Activated CD4-positive, alpha-beta T cell treated with anti-CD3 and anti-CD28 coated beads for 1 hour (primary cell): ENCODE measurements at places on chromosomes 16 and 17.

DNA sequence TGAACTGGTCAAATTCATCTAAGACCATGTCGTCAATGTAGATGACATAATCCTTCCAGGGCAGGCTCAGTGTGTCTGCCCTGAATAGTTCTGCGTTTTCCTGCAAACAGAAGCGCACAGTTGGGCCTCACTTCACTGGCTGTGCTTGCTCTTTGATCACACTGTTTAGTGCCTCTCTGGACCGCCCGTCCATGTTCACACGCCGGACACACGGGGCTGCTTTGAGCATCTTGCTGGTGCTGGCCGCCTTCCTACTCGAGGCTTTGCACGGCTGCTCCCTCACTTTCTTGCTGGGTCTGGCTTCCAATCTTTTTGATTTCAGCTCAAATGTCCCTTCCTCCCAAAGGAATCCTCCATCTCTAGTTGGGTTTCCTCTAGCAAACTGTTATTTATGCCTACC, 37.4 kb downstream of the DNAH17 start:
- DNase-seq: no peak

DNA sequence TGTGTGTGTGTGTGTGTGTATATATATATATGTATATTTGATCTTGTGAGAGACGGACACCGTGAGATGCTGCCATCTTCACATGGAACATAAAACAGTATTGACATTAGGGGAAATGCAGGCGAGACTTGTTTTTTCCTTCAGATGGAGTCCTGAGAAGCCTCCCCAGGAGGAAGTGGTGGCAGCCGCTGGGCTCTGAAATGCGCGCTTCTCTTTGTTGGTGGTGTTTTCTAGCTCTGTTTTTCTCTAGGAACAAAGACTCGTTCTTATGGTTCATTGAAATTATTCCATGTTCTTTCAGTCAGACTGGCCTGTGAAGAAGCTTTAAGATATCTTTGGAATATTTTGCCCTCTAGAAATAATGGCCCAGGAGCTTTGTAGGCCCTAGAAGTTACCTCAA, 32.9 kb downstream of the SNX29 start:
- DNase-seq: no peak

DNA sequence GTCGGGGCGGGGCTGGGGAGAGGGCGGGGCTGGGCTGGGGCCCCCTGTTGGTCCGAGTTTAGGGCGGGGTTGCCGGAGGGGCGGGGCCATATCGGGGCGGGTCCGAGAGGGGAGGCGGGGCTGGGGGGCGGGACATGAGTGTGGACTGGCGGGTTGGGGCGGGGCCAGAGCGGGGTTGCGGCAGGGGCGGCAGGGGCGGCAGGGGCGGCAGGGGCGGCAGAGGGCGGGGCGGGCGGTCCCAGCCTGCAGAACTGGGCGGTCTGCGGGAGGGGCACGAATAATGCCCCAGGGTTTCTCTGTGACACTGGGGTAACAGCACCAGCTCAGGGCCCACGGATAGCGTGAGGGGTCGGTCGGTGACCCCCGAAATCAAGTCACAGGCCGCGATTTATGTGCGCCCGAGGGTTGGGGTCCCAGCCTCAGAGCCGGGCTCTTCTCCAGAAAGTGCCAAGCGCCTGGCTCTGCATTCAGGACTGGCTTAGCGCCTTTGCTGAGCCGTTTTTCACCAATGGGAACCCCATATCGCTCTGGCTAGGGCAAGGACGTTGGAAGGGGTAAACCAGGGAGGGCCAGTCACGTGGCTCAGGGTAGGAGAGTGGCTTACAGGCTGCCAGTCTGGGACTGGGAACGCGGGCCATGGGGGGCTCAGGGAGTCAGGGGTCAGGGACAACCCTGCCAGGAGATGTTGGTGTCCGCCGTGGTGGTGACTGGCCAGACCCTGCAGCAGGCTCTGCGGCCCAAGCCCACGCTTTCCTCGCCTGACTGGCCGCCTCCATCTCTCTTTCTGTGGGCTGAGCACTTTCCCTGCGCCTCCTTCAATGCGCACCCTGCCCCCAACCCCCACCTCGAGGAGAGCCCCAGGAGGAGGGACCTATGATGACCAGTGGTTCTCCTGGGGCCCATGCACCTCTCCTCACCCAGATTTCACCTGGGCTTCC, 1.2 kb upstream of the METTL26 start:
- peak; percentile 79 for DNase-seq

DNA sequence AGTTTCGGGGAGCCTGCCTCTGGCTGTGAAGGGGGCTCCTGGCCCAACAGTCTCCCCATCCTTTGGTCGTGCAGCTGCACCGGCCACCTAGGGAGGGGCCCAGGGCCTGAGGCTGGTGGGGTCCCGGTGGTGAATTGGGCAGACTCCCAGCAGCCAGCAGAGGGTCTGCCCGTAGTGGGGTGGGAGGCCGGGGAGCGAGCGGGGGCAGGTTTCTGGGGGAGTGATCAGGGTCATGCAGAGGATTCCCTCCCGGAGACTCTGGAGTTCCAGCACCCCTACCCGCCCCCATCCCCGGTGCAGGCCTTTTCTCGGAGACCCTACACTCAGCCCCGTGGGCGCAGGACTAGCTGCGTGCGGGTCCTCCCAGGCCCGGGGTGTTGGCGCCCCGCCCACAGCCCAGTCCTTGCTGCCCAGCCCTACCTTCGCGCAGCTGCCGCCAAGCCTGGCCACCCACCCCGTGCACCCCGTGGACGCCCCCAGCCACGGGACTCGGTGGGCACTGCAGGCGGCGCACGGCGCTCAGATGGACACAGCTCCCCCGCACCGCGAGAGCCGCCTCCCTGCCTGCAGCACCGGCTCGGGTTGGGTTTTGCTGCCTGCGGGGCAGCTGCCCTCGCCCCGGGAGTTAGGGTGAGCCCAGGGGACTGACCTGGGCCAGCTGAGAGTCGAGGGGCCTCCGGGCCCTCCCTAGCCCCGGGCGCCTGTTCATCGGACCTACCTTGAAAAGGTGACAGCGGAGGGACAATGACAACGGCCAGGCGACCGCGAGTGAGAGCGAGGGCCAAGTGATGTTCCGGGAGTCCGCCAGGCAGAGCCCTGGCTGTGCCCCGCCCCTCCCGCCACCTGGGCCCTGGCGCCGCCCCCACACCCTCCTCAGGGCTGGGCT, at the start of gene GNG13:
GNG13 (minus strand) TSS at position 787 of the 886 bp plus-strand sequence. CDS start 1,657 bp downstream, outside the sequence.
- no peak for DNase-seq

GRCh38 chr16:27450196-27450549, 48.2 kb downstream of the IL21R start:
- no peak for DNase-seq

GRCh38 chr17:59001158-59001814, 105.4 kb downstream of the TRIM37 start:
- DNase-seq: peak; percentile 48

- DNase-seq: no peak
Measured at GRCh38 chr16:85781695-85782370, 17.5 kb downstream of the EMC8 start.

DNA sequence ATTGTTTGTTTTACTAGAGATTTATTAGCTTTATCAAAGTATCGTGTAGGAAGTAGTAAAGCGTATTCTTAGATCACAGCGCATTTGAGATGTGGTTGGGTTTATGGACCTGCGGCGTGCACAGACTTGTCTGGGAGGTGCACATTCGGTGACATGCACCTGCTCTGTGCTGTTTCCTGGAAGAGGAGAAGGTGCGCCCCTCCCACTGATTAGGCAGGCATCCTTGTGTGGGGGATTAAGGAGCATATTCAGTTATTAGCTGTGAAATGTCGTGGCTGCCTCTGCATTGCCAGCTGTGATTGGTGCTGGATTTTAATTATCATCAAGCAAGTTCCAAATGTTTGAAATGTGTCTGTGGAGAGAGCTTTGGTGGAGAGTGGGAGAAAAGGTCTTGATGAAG, 903.8 kb upstream of the RBFOX1 start:
- DNase-seq: no peak

- DNase-seq: no peak
Measured at GRCh38 chr16:82146957-82147356, 23.1 kb downstream of the MPHOSPH6 start.

DNA sequence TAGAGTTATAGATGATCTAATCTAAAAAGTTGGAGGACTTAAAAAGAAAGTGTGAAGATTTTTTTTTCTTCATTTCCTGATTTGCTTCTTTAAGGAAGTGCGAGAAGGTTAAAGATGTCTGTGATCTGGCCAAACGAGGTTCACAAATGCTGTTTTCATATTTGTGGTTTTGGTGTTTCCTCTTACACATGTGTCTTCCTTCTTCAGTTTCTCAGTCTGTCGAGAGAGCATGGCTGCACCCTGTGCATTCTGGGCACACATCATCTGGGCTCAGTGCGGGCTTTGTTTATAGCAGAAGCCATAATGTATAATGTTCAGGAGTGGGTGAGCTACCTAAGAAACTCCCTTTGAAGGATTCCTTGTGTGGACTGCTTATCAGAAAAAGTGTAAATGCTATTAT, 260.4 kb upstream of the TBX2 start:
- DNase-seq: peak; percentile 16

- DNase-seq: no peak
Measured at GRCh38 chr16:2195322-2196161, 863 bp downstream of the CASKIN1 start.

- no peak for DNase-seq
Measured at GRCh38 chr17:29390851-29391631, 878 bp downstream of the TAOK1 start.

- no peak for DNase-seq
Measured at GRCh38 chr17:66357037-66357436, 54.6 kb downstream of the PRKCA start.

DNA sequence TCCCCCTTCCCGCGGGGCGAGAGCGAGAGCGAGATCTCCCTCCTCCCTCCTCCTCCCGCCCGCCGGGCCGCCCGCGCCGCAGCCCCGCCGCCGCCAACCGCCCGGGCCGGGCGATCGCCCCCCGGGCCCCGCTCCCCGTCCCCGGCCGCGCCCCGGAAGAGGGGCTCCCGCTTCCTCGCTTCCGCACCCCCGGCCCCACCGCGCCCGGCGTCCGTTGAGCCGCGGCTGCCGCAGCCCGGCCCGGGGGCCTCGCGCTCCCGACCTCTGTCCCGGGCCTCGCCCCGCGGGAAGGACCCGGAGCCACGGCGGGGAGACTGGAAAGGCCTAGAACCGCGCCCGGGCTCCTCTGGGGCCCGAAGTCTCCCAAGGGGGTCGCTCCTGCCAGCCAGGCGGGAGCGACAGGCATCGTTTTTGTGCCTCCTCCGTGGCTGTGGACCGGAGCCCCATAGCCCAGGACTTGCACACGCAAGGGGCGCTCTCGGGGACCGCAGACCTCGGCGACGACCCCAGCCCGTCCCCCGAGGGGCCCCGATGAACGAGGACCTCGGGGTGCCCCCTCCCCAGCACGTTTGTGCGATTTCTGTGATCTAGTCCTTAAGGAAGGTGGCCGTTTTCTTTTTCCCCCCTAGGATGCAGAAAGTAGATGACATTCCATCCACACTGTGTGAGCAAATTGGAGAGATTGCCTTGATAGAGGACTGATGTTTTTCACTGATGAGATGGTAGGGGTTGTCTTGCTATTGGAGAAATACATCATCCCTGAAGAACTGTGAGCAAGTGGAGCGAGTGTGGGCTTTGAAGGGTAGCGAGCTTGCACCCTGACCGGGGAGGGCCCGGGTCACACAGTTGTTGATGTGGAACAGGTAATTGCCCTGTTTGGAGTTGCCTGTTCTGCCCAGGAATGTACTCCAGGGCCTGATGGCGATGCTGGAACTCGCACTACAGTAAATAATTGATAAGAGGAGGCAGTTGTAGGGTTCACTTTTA, 611 bp downstream of the BANP start:
- DNase-seq: no peak

DNA sequence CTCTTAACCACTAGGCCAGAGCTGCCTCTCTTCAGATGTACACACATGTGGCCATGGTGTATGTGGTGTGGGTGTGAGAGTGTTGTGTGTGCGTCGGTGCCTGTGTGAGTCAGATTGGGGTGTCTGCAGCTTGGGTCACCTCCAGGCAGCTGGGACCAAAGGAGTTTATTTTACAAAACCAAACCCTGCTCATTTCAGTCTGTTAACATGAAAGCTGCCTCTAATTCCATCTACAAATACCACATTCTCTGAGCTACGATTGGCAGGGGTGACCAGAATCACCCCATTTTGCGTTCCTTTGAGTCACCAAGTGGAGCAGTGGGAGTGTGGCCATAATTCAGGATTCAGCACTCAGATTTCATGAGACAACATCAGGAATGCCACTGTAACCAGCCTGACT, 105.3 kb downstream of the IRX5 start:
- no peak for DNase-seq

- DNase-seq: no peak
Measured at GRCh38 chr17:76550712-76551615, 11.1 kb downstream of the PRCD start.

- DNase-seq: no peak
Measured at GRCh38 chr17:17677299-17678040, 3.8 kb upstream of the RAI1 start.
